ENCODE measurements at places on chromosomes 12 and 14. TPM values are rescaled to one million over a fixed set of nuclear protein-coding genes. Genes with fewer than 3 reads are reported as not detected.

DNA sequence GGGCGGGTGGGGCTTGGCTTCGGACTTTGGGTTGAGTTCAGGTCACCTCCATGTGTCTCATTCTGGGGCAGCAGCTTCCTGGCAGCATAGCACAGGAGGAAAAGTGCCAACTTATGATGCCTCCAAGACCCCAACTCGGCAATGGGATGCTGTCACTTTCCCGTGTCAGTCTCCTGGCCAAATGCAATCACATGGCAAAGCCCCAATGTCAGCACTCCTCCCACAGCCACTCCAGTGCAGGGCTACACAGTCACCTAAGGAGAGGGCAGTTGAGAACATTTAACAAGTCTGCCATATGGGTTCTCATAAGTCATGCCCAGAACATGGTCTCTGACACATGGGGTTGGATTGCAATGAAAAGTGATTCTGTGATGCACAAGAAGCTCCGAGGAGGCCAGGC is 26.7 kb downstream of the ELK3 start:
- no peak for DNase-seq

The GARIN6 gene
- total RNA-seq, result not detected

The MYRFL gene
- total RNA-seq, result 0.95 TPM

GRCh38 chr12:93402333-93403311 is 24.9 kb downstream of the NUDT4 start:
- DNase-seq, result no peak

GRCh38 chr12:93634416-93634815 is 42.8 kb upstream of the CRADD start:
- DNase-seq, result no peak

The MYF6 gene
- not detected for total RNA-seq

DNA sequence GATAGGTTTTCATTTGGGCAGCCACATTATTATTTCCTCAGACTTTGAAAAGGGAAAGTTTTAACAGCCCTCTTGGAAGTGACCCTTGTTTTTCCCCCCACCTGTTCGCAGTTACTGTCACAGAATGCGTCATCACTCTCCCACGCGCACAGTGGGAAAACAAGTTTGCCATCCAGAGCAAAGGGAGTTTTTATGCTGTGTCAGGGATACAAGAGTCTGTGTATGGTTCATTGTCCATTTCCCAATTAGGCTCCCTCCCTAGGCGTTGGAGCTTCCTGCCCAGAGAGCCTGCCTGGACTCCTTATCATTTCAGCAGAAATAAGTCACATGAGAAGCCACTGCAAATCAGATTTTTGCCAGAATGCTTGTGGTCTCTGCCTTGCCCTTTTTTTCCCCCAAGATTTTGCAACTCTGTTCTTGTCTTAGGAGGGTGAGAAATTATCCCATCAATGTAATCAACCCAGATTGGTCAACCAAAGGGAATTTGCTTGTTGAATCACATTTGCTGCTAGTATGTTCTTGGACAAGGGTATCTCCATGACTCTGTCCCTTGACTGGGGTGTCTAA is 104.1 kb downstream of the IGF1 start:
- no peak for DNase-seq

The RNU4-1 gene
- 1,216 TPM for total RNA-seq

DNA sequence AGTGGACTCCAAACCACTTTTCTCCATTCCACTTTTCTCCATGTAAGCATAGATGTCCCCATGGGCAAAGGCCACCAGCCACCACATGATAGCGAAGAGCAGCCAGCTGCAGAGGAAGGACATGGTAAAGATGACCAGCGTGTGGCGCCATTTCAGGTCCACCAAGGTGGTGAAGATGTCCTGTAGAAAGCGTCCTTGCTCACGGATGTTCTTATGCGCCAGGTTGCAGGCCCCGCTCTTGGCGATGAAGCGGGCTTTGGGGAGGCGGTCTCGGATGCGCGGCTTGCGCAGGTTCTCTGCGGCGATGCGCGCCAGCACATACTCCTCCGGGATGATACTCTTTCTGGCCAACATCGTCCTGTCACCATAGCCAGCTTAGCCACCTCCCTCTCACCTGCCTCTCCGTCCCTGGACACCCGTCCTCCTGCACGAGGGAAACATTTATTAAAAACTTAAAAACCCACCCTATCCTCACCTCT is 1.2 kb downstream of the KCNJ8 start:
- DNase-seq, result peak; percentile 23

DNA sequence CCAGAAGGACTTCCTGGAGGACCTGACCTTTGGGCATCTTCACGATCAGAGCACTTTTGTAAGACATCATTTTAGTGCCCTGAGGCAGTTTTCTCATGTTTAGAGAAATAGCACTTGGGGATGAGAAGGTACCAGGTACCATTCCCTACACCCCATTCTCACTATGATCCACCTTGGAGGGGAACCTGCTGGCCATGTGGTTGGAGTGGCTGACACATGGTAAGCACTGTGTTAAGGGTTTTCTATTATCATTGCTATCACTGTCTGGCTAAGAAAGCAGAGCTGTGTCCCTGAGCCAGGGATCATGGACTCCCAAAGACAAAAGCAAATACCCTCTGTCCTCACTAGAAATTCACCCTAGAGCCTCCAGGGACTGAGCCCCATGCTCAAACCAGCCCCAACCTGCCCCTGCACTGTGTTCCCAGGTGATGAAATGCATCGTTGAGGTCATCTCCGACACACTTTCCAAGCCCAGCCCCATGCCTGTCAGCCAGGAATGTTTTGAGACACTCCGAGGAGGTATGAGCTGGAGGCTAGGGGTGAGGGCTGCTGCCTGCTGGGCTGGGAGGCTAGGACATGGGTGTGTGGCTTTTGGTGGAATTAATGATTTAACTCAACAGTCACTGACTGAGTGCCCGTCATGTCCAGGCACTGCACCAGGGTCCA is 3.4 kb downstream of the CHGA start:
- DNase-seq, result no peak

The TCL1A gene
- 0.14 TPM for total RNA-seq

GRCh38 chr12:401235-402028 is at the start of gene CCDC77:
CCDC77 (plus strand) TSS chr12:401644; CDS start chr12:409384, 7,740 bp downstream.
- peak; percentile 95 for DNase-seq

The ACRBP gene
- 9.8 TPM for total RNA-seq

GRCh38 chr12:76810671-76811419 is 46.9 kb downstream of the ZDHHC17 start:
- DNase-seq, result no peak

The RHEBL1 gene
- total RNA-seq, result 0.29 TPM

DNA sequence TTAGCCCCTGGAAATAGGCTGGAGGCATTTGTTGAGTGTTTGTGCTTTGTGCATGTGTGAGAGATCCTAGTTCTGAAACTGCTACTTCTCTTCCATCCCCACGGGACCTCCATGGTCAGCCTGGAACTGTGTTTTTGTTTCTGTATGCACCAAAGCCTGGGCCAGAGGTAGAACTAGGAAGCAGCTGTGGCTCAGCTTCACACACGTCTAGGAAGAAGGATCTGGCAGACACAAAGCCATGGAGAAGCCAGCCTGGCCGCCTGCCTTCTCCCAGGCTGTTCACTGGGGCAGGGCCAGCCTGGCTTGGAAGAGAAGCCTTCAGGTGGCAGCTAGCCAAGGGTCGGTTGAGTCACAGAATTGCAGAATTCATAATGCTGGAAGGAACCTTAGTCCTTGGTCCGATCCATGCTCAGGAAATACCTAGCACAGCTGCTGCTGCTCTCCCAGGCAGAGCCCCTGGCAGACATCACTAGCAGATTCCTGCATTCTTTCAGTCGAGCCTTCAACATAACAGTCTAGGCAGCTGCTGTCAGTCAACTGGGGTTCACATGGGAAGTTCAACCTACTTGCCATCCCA is 27.0 kb downstream of the RIN3 start:
- DNase-seq, result peak; percentile 91

- DNase-seq, result no peak
Measured at GRCh38 chr14:93072659-93073357, 42.9 kb downstream of the ITPK1 start.

- DNase-seq, result no peak
Measured at GRCh38 chr12:69966839-69967238, 141.8 kb downstream of the MYRFL start.

The CATSPERB gene
- 10.5 TPM for total RNA-seq

GRCh38 chr14:65731933-65732506 is 319.5 kb downstream of the FUT8 start:
- DNase-seq, result no peak

- no peak for DNase-seq
Measured at GRCh38 chr14:88866305-88866704, 41.9 kb downstream of the TTC8 start.

DNA sequence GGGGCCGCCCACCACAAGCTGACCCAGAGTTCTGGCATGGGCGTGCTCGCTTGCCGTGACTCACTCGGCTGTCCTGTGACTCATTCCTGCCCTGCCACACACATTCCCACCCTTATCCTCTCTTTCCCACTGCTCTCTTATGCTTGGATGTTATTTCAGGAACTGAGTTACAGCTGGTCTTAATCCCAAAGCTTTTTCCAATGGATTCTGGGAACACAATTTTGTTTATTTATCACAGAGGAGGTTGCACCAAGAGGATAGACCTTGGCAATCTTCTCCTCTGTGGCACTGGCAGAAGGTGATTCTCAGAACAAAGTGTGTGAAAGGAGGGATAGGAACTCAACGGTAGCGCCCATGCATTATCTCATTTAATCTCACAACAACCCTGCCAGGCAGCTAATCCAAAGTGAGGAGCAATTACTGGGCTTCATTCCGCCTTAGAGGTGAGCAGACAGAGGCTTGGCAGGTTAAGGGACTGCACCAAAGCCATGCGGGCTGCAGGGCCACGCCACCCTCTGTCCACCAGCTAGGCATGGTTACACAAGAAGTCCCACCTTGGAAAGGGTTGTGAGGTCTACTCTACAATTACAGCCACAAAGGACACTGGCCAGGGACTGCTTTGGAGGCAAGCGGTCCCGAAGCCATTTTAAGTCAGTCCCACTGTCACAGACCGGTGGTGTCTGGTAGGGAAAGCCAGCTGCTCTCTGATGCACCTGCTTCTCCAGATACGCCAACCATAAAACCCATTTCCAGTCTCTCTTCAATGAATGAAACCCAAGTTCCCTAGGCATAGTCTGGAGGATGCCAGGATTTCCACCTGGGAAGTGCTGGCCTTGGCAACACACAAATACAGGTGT is 32.9 kb downstream of the SYNE3 start:
- DNase-seq, result peak; percentile 75

DNA sequence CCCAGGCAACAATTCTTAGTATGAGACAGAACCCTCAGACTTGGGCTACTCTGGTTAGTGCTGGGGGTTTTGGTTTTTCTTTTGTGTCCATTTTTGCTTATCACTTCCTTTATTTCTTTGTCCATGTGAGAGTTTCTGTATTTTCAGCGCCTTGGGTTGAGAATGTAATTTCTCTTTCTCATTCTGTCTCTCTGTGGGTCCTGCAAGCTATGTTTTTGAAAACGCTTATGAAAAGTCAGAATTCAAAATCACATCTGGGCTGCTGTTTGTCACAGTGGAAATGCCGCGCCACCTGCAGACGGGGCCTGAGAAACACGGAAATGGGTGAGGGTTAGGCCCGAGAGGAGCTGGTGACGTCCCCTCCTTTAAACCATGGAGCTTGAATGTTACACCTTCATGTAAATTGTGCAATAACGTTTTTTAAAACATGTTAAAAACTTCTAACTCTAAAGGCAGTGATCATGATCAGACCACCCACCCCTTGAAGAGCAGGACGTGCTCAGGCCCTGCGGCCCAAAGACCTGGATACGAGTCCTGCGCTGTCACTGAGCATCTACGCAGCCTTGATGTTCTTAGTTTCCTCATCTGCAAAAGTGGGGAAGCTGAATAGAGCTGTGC is 26.1 kb downstream of the JDP2 start:
- DNase-seq, result no peak

DNA sequence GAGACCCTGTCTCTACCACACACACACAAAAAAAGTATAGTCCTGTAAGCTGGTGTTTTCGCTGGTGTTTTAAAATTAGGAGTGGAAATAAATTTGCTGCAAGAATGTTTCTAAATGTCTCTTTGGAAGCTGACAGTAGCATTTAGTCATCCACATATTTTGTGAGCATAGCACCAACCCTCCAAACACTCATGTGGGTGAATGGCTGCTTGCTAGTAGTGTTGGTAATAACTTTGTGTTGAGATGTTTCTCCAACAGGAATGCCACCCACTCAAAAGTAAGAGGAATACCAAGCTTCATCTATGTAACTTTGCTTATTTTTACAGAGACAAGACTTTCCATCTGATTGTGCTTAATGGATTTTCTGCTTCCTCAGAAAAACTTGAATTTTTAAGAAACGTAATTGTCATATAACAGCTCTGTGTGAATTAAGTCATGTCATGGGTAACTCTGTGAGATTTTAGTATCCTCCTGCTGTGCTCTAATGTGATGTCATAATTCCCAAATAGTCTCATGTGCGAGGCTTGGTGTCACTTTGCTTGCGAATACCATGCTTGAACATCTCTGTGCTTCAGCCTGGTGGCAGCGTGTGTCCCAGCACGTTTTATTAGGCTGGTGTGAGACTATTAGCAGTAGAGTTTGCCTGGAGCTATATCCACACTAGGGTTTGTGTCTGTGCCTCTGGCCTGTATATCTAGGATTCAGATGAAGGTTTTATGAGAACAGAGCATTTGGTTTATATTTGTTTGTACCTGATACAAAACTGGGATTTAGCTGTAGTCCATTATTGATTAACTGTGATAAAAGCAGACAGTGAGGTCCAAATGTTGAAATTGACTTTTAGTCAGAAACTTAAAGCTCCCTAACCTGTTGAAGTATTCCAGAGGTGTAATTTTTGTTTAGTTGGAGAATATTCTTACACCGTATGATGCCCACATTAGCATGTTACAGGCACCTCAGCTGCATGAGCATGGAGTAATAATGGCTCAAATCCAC is 80.5 kb downstream of the FBXW8 start:
- DNase-seq, result no peak

DNA sequence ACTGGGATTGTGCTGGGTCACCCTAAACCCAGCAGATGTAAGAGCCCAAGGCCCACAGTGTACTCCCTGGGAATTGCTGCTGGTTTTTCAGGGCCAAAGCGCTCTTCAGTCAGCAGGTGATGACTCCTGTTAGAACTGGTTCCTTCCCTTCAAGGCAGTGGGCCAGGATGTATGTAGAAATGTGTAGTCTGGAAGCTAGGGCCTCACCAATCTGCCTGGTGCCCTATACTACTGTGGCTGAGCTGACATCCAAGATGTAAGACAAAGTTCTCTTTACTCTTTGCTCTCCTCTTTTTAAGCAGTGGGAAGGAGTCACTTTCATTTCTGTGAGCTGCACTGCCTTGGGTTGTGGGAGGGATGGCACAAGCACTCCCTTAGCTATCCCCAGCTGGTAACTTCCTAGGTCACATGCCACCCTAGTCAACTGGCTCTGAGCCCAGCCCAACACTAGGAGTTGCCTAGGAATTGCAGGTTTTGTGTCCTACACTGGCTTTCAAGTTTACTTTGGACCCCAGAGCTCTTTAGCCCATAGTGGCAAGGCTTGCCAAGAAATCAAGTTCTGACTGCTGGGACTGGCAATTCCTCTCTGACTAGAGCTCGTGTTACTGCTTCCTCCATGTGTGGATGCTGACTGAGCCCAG is 249.2 kb downstream of the C12orf50 start:
- no peak for DNase-seq

DNA sequence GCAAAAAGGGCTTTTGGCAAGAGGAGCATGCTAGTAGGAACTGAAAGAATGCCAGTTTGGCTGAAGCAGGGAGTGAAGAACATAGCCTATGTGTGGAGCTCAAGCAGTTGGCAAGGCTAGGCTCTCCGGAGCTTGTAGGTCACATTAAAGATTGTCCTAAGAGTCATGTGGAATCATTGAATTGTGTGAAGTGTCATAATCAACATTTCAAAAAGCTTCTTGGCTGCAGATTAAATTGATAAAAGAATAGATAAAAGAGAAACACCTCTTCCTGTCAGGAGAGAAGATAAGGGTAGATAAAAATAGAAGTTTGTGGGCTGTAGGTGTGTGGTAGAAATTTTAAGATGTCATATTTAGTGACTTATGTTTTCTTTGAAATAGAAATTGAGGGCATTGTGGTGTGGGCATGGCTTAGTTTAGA is 36.1 kb downstream of the CPSF6 start:
- DNase-seq, result no peak
